ENCODE measurements at places on chromosomes 4 and X.

DNA sequence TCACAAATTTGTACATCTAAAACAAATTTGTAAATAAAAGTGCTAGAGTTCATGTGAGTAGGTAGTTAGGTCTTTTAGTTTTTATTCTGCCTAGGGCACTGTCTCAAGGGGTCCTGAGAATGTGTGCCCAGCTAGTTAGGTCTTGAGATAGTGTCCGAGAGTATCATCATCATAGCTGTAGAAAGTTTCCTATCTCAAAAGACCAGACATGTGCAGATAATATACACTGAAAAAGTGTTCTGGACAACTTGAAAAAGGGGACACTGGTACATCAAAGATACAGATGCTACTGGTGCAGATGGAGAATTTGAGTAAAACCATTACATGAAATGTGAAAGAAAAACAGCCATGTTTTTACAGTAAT lies 1.8 kb upstream of the ZCCHC4 start:
- DNase-seq, result no peak

DNA sequence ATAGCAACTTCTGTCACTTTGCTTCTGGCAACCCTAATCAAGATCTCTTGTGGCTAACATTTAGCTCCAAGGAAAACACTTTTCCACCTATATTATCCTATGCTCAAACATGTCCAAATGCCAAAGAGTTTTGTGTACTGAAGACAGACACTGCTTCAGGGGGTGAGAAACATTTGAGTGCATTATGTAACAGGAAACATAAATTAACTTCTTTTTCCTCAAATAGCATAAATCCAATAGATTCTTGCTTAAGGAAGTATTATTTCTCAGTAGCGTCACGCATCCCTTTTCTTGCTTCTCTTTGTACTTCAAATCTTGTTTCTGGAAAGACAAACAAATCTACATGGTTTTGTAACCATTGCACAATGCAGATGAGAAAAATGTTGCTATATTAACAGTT lies 839.1 kb downstream of the GLUD2 start:
- no peak for DNase-seq

- no peak for DNase-seq
These were observed 88.5 kb upstream of the NOCT start for GRCh38 chr4:138927072-138927471.

- no peak for DNase-seq
These were observed 1219.3 kb upstream of the PRKX start for GRCh38 chrX:4932790-4933189.

GRCh38 chr4:169037506-169037905 lies 27.5 kb upstream of the CBR4 start:
- no peak for DNase-seq

GRCh38 chr4:68599150-68599549 lies 23.0 kb upstream of the UGT2B17 start:
- no peak for DNase-seq

- no peak for DNase-seq
These were observed 13.2 kb upstream of the HAND2 start for GRCh38 chr4:173543266-173543665.

GRCh38 chr4:75327804-75328512 lies 186.2 kb downstream of the RCHY1 start:
- DNase-seq, result no peak

GRCh38 chrX:29547877-29548276 lies 667.5 kb upstream of the MAGEB2 start:
- no peak for DNase-seq

GRCh38 chrX:141814213-141814857 lies 23.8 kb upstream of the MAGEC3 start:
- DNase-seq, result no peak

GRCh38 chr4:97525236-97525635 lies 618.0 kb downstream of the STPG2 start:
- DNase-seq, result no peak

- DNase-seq, result no peak
These were observed 10.2 kb downstream of the ABCD1 start for GRCh38 chrX:153734871-153735270.

- no peak for DNase-seq
These were observed 20.2 kb upstream of the RRAGB start for GRCh38 chrX:55697381-55697780.

- DNase-seq, result no peak
These were observed 304.9 kb upstream of the KLF3 start for GRCh38 chr4:38359113-38359512.

- DNase-seq, result no peak
These were observed 30.5 kb upstream of the SHOX start for GRCh38 chrX:599837-600715.

DNA sequence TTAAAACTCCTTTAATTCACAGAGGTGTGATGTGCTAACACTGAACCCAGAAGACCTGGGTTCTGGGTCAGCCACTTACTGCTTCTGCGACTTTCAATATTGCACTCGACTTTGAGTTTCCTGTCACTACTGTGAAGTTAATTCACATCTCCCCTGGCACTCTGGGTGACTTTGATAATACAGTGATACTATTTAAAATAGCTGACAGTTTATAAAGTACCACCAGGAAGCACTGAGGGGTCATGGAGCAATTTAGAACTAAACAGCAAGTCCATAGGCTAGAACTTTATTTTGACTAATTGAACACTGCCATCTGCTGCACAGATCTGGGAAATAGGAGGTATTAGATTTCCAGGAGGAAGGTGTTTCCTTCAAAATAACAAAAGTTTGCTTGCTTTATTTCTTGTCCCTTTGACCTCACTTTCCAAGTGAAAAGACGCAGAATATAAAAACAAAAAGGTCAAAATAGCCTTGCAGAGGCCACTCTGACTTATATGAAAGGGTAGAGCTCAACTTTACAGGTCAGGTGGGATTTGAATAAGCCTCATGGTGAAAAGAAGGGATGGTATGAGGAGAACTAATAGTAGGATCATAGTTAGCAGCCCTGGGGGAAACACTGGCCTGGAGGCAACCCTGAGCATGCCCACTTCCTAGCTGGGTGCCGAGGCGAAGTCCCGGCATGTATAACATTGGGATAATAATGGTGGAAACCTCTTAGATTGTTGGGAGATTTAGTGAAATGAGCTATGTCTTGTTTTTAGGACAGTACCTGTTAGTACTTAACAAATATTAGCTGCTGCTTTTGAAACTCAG lies 53.4 kb downstream of the ZNF518B start:
- peak; percentile 39 for DNase-seq

- no peak for DNase-seq
These were observed 819.8 kb downstream of the CCSER1 start for GRCh38 chr4:90946945-90947344.

DNA sequence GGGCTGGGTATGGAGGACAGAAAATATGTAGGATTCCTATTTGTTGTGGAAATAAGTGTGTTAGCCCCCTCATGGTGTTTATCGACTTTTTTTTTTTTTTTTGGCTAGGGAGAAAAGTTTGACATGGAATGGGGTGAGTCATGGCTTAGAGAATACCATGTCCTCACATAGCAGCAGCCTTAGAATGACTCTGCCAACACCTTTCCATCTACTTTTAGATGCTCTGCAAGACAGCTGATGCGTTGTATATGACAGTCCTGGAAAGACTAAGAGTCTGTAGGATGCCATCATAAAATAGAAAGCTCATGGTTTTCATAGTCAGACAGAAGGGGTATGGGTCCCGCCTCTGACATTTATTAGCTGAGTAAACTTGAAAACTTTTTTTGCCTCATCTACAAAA lies 37.7 kb downstream of the MTTP start:
- DNase-seq, result no peak

DNA sequence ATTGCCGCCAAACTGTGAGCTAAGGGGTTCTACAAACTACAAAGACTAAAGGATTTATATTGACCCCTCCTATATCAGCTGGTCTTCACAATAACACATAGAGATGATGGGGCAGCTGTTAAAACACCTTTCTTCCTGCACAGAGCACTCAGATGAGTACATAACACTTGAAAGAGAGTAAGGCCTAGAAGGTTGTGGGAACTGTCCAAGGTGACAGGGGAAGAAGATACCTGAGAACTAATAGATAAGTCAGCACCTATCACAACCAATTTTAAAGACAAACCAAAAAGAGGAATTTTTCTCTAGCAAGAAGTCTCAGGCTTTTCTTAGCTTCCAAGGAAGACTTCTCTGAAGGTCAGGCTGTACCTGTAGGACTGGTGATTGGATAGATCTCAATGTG lies 19.1 kb upstream of the CXCL6 start:
- no peak for DNase-seq

- no peak for DNase-seq
These were observed 104.5 kb upstream of the AGA start for GRCh38 chr4:177546745-177547144.

GRCh38 chr4:101217353-101218031 lies 129.8 kb downstream of the PPP3CA start:
- no peak for DNase-seq

DNA sequence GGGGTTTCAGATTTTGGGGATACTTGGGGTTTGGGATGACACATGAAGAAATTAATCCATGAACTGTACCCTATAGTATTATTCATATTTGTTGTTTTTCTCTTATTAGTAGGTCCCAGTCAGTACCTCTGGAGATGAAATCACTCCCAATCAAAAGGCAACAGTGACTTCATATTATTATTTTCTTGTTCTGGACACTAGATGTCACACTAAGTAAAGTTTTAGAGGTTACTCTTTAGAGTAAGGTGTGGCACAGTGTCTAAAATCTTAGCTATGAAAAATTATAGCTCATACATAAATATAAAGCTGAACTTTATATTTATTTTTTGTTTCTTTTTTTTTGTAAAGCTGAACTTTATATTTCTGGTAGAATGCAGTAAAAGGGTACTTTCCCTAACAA lies 35.1 kb downstream of the FAM114A1 start:
- DNase-seq, result peak; percentile 49

DNA sequence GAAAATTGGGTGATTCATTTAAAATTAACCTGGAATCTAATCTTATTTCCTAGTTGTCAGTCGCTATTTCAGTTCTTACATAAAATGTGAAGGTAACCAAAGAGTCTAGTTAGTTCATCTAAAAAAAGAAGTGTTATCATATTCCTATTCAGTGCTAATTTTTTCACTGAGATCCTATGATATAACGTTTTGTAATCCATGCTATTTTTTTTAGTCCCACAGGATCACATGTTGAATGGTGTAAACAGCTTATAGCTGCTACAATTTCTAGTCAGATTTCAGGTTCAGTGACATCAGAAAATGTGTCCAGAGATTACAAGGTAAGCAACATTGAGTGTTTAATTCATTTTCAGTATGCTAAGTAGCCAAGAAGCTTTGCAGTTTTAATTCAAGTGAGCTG lies 5.8 kb downstream of the MTMR1 start:
- peak; percentile 42 for DNase-seq
